Endothelial cell of umbilical vein (primary cell): ENCODE measurements at places on chromosomes 1 and 21. TPM values are rescaled to one million over a fixed set of nuclear protein-coding genes. Genes with fewer than 3 reads are reported as not detected.

DNA sequence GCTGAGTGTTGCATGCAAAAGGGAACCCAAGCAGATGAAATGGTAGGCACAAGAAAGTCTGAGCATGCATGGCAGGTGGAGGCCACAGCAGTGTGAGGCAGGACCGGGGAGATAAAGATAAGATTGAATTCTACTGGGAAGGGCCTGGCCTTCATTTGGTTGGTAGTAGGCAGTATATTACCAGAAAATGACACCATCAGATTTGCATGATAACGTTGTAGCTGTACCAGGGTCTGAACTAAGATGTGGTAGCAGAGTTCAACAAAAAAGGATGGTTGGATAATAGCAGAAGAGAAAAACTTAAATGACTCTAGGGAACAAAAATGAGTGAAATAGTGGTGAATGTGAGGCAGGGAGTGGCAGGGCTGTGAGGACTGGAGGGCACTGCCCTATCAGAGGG lies 75.6 kb upstream of the DNAJC6 start:
- no peak for DNase-seq

GRCh38 chr1:24077278-24077978 lies 34.5 kb downstream of the MYOM3 start:
- no peak for DNase-seq

GRCh38 chr1:170555370-170555769 lies 23.4 kb downstream of the GORAB start:
- peak; percentile 67 for DNase-seq

GRCh38 chr1:190739926-190740325 lies 262.3 kb upstream of the BRINP3 start:
- DNase-seq = no peak

GRCh38 chr1:78236716-78237115 lies 190.9 kb downstream of the GIPC2 start:
- DNase-seq = no peak

GRCh38 chr1:67629370-67630075 lies 55.5 kb upstream of the GADD45A start:
- DNase-seq = peak; percentile 92

DNA sequence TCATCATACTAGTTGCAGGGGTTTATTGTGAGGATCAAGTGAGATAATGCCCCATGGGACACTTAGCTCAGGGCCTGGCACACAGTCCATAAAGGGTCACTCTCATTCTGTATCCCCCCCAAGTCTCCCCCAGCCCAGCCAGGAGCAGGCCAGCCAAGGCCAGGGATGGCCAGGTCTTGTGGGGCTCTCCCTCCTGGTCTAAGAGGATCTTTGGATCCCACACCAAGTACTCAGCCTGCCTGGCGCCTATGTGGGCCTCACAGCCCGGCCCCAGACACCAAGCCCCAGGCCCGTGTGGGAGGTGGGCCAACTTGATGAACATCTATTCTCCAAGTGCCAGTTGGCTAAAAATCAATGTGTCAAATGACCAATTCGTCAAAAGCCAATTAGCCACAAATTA lies 117.8 kb downstream of the GLIS1 start:
- no peak for DNase-seq

- no peak for DNase-seq
Measured at GRCh38 chr1:107515702-107516101, 374.9 kb downstream of the NTNG1 start.

- no peak for DNase-seq
Measured at GRCh38 chr1:118978914-118979701, 9.0 kb downstream of the TBX15 start.

- no peak for DNase-seq
Measured at GRCh38 chr1:179205284-179205683, 24.2 kb downstream of the ABL2 start.

GRCh38 chr1:232626452-232626851 lies 3.5 kb downstream of the SIPA1L2 start:
- DNase-seq = no peak

GRCh38 chr1:44322367-44322766 lies 32.7 kb downstream of the ERI3 start:
- no peak for DNase-seq

DNA sequence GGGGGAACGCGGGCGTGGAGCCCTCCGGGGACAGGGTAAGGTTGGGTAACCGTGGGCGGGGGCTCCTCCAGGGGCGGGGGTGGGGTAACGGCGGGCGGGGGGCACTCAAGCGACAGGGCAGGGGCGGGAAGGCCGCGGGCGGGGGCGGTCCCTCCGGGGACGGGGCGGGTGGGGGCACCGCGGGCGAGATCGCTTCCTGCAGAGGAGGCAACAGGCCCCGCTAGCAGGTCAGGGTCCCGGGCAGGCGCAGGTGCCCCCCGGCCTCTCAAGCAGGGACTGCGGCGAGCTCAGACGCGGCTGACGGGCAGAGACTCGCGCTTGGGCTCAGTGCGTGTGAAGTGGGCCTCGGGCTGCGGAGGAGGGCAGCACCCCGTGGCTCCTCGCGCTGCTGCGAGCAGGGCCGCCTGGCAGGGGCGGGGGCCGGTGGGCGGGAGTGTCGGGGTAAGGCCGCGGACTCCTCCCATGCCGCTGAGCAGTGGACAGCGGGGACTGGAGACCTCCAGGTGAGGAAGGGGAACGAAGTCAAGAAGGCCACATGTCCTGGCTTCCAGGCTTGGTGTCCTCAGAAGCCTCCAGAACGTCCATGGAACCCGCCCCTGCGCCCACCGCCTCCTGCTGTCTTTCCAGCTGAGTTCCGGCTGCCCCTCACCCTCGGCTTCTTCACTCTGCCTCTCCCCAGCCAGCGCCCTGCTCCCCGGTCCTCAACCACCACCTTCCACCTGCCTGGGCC lies 627 bp upstream of the GNB1 start:
- peak; percentile 65 for DNase-seq

DNA sequence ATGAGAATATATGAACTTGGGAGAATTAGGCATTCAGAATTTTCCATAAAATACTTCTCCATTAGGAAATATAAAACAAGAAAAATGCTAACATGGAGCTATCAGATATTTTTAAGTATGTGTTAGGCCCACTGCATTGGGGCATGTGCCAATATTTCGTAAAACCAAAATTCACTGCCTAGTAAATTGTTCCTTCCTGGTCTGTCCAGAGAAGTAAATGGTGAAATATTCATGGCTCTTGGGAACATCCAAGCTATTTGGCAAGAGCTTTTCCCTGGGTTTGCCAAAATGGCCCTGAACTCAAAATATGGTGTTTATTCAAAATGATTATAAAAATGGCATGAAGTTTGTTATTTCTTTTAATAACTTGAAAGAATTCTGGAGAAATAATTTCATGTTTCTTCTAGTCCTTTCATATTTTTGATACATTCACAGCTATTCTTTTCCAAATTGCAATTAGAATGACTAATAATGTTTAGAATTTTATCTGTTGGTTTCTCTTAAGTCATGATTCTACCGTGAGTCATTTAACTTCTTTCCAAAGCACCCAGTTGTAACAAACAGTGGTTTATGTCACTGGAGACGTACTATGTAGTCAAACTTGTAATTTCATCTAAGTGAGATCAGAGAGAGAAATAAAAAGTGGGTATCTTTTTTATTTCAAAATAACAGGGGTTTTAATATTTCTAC lies 25.7 kb upstream of the SLC19A2 start:
- DNase-seq = peak; percentile 53

DNA sequence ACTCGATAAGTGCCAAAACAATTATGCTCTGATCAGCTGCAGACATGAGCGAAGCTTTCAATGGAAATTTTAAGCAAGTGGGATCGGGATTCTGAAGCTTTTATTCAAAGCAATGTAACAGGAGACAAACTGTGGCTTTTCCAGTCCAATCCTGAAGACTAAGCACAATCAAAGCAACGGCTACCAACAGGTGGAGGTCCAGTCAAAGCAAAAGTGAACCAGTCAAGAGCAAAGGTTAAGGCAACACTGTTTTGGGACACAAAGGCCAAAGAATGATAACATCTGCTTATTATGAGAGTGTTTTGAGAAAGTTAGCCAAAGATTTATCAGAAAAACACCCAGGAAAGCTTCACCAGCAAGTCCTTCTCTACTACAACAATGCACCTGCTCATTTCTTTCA lies 170.1 kb downstream of the SEC16B start:
- no peak for DNase-seq

DNA sequence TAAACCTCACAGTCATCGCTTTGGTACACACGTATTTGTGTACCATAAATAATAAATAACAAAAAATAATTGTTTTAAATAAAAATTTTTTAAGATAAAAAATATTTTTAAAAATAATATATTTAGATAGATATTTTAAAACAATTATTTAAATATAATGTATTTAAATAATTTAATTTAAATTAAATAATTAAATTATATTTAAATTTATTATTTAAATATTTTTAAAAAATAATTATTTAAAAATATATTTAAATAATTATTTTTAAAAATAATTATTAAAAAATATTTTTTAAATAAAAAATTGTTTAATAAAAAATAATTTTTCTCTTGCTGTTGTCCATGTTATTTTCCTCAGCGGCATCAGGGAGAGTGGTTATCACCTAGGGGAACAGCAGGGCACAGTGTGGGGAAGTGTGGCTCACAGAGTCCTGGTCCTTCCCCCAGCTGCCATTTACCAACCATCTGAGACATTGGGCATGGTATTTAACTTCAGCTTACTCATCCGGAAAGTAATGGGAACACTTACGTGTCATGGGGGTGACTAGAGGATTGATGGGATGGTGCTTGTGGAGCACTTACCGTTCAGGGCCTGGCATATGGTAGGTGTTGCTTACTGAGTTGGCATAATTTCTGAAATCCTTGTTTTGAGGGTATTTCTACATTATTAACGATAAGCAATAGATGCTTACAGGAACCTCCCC lies 92.9 kb upstream of the TSPAN2 start:
- no peak for DNase-seq

GRCh38 chr21:28893687-28894086 lies 99.0 kb downstream of the LTN1 start:
- no peak for DNase-seq

- DNase-seq = no peak
Measured at GRCh38 chr1:239891621-239892358, 199.9 kb upstream of the FMN2 start.

- peak; percentile 87 for DNase-seq
Measured at GRCh38 chr21:36454093-36454531, 25.8 kb downstream of the CLDN14 start.

DNA sequence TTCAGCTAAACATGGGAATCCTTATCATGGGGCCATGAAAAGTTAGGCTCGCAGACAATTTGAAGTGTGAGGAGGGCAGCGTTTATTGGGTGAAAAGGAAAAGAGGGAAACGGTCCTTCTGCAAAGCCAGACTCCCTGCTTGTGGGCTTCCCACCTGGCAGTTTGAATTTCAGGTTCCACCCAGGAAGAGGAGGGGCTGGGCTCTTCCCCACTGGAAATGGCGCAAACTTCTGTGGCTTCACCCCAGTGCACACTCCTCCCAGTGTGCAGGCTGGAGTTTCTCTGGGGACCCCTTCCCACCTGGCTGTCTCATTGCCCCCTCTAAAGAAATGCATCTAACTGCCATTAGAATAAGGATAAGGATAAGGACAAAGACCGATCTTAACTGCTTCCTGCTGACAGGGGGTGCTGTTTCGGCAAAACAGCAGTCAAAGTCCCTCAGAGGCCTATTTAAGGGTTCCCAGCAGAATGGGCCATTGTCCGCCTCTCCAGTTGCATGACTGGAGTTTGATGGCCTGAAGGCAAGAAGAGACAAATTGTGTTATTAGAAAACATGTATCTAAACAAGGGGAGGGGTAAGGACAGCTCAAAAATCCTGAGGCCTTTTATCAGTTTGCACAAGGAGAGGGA lies 20.4 kb downstream of the AIM2 start:
- no peak for DNase-seq

DNA sequence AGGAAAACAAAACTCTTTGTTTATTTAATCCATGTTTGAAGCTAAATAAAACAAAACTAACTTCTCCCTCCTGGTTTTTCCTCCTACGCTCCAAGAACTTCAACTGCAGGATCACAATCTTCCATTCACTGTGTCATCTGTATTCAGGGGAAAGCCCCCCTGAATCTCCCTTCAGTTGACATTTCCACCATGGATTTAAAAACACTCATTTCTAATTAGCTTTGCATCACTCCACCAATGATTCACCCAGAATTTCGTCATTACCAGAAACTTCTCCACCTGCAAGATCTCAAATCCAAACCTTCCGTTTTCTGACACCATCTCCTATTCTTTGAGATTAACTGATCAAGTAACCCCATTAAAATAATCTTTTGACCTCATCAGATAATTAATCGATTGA lies 10.9 kb upstream of the RGS5 start:
- DNase-seq = no peak

GRCh38 chr1:236809148-236809547 lies 14.1 kb downstream of the MTR start:
- DNase-seq = peak; percentile 57

DNA sequence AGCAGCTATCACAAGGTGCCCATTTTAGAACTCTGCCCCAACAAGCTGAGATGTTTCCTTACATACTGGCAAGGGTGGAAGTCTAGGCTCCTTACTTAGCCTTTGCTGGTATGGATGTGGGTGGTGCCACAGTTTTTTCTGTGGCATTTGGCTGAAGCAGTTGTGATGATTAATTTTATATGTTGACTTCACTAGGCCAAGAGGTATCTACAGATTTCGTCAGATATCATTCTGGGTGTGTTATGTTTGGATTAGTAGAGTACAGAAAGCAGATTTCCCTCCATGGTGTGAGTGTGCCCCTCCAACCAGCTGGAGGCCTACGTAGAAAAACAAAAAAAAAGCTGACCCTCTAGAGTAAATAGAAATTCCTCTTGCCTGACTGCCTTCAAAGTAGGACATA lies 317.0 kb downstream of the BARHL2 start:
- DNase-seq = no peak

- DNase-seq = no peak
Measured at GRCh38 chr1:150207281-150207971, 28.5 kb downstream of the ANP32E start.

ADAMTSL4 gene
- 0.37 and 0.73 TPM in 2 replicates for total RNA-seq

ATG4C gene
- 9.5 and 11.8 TPM in 2 replicates for total RNA-seq

FCRL2 gene
- total RNA-seq = not detected in 2 replicates

GPR157 gene
- total RNA-seq = 5.2 and 6.5 TPM in 2 replicates

HSF2BP gene
- total RNA-seq = 0.55 and 0.67 TPM in 2 replicates

AIRE gene
- 0.11 TPM in 1 of 2 replicates, not detected in the other for total RNA-seq

TGFBR3 gene
- total RNA-seq = 10.5 and 13.4 TPM in 2 replicates
